NCI-H1417 (cell line): ENCODE measurements at places on chromosomes 6 and 20.

- no peak for DNase-seq
Observed at GRCh38 chr6:44104481-44105021, 22.7 kb downstream of the MRPL14 start.

DNA sequence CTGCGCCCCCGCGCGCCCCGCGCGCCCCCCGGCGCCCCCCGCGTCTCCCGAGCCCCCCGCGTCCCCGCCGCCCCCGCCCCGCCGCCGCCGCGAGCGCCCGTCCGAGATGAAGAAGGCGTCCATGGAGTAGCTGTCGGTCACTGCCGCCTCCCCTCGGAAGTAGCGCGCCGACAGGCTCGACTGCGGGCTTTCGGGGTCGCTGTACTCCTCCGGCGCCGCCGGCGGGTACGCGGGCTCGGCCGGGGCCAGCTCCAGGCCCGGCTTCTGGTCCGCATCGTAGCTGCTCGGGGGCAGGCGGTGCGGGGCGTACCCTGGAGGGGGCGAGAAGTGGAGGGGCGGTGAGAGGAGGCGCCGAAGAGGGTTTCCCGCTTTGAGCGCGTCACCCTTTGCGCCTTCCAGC lies 11.2 kb upstream of the SRXN1 start:
- no peak for DNase-seq

DNA sequence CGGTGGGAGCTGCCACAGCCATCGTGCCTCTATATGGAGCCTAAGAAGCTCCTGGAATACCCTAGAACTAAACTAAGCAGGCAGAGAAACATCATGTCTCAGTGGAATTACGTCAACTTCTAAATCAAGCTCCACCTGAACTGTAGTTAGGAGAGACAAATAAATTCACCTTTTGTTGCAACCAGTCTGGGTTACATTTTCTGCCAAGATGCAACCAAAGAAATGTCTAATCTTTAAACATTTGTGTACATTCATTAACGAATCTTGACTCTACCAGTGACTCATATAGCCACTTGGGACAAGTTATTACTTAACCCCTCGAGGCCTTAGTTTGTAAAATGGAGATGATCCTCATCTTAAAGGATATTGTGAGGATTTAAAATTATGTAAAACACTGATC lies 8.9 kb downstream of the PTPRK start:
- no peak for DNase-seq

GRCh38 chr6:138105880-138106664 lies 1.1 kb downstream of the PERP start:
- DNase-seq = peak; percentile 78

GRCh38 chr6:159095616-159096015 lies 50.8 kb upstream of the TAGAP start:
- DNase-seq = no peak

DNA sequence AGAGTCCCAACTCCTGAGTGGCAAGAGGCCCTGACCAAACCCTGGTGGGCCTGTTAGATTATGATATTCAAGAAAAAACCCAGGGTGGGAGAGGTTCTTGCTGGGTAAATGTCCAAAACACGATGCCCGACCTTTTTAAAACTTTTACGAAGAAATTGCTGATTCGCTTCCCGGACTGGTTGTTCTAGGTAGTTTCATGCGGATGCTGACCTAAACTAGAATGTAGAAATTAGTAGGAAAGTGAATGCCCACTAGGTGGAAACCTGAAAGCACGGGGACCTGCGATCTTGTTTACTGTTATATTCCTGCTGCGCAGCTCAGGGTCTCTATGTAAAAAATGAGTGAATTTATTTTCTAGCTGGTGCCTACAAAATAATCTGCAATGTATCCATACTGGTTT lies 2.3 kb downstream of the RAE1 start:
- DNase-seq = no peak

GRCh38 chr6:437037-437392 lies 45.5 kb downstream of the IRF4 start:
- DNase-seq = no peak

DNA sequence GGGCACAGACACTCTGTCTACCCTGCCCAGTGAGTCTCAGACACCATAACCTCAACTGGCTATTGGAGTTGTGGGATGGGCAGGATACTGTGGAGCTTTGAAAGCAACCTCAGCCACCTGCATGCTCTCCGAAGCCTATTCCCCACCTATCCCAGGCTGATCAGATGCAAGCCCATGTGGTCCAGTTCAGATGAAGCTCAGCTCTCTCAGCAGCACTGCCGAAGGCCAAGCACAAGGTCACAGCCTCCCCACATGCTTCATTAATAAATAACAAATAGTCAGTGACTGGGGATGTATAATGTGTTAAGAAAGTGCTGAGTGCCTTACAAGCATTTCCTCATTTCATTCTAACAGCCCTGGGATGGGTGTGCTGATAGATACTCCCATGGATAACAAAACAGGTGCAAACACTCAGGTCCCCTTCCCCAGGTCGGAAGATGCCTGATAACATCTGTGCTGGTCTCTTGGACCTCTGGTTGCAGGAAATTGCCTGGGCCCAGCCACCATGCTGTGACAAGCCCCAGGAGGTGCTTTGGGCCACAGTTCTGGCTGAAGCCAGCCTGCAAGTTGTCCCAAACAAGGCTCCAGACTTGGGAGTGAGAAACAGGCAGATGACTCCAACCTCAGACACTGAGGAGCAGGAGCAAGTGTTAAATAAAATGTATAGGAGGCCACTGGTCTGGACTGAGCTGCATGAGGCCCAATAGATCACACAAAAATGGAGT lies 3.7 kb downstream of the ACSS1 start:
- no peak for DNase-seq

DNA sequence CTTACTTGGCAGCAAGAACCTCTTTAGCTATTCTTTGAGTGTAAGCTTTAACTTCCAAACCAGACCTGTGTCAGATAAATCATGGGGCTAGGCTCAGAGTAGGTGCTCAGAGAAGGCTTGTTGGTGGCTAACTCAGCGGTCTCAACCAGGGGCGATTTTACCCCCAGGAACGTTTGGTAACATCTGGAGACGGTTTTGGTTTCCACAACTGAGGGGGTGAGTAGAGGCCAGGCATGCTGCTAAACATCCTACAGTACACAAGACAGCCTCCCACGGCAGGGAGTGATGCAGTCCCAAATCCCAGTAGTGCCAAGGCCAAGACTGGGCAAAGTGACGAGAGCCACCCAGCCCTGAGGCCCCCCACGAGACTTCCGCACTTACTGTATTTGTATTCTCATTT lies 59.2 kb downstream of the RAB44 start:
- no peak for DNase-seq

- DNase-seq = no peak
Observed at GRCh38 chr20:35620818-35621559, 5.4 kb downstream of the SPAG4 start.

GRCh38 chr6:85403331-85404015 lies 46.4 kb upstream of the NT5E start:
- DNase-seq = no peak

DNA sequence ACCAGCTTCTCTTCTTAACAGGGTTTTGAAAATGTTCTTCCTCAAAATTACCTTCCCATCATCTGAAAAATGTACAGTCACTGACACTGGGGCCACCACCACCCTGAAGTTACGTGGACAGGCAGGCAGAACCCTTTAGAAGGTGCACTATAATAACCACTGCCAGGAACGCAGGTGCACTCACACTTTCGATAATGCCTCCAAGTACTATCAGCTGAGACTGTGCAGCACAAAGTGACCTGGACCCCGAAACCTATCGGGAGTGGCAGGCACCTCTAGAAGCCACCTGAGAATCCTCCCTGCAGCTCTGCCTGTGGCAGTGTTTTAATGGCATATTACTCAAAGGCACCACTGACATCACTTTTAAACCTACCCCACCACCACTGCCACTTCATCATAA lies 66.4 kb downstream of the TRERF1 start:
- peak; percentile 4 for DNase-seq

DNA sequence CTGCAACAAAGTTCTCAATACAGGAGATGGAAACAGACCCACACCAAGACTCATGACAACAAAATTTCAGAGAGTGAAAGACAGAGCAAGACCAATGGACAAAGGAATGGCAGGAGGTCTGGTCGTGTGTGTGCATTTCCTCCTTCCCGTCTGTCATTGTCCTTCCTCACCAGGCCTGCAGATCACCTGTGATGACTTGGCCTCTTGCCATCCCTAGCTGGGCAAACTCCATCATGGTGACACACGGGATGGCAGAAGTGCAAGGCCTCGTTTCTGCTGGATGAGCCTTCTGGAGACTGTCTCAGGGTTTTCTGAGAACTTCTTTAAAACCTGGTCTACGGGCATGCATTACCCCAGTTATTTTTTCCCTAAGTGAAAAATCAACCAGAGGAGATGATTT lies 49.2 kb downstream of the RPP21 start:
- peak; percentile 70 for DNase-seq

GRCh38 chr20:58991715-58992114 lies 10.7 kb downstream of the NELFCD start:
- no peak for DNase-seq

DNA sequence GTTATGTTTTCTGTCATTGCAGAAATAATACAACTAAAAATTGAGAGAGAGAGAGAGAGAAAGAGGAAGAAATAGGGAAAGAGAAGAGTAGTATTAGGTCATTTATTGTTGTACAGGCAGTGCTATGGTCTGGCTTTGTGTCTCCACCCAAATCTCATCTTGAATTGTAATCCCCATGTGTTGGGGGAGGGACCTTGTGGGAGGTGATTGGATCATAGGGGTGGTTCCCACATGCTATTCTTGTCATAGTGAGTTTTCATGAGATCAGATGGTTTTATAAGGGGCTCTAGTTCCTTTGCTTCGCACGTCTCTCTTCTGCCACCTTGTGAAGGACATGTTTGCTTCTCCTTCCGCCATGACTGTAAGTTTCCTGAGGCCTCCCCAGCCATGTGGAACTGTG lies 677.4 kb upstream of the CHD6 start:
- no peak for DNase-seq

DNA sequence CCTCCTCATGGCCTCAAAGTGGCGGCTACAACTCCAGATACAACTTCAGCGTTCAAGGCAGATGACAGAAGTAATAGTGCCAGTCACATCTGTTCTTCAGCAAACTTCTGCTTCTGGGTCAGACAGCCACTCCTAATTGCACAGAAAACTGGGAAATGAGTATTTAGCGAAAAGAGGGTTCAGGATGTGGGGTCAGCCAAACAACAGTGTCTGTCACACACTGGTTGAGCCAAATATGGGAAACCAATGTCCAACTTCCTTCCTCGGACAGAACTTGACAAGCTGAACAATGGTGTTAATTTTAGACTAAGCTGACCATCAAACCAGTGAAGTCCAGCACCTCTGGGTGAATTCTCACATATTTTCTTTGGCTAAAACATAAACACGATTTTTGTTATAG lies 22.1 kb downstream of the NUDT3 start:
- no peak for DNase-seq

DNA sequence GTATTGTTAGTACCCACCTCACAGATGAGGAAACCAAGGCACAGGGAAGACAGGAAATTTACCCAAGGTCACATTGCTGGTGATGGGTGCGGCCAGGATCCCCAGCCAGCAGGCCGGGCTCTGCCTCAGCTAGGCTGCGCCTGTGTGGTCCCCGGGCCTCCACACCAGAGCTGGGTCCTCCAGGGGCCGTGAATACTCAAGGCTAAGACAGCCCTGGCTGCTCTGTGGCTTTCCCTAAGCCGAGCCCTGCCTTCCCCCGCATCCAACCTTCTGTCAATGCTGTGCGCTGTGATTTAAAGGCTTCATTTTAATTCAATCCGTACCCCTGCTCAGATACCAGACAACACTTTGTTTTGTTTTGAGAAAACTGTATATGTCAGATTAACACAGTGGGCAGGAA lies 246.7 kb downstream of the TTLL2 start:
- no peak for DNase-seq

DNA sequence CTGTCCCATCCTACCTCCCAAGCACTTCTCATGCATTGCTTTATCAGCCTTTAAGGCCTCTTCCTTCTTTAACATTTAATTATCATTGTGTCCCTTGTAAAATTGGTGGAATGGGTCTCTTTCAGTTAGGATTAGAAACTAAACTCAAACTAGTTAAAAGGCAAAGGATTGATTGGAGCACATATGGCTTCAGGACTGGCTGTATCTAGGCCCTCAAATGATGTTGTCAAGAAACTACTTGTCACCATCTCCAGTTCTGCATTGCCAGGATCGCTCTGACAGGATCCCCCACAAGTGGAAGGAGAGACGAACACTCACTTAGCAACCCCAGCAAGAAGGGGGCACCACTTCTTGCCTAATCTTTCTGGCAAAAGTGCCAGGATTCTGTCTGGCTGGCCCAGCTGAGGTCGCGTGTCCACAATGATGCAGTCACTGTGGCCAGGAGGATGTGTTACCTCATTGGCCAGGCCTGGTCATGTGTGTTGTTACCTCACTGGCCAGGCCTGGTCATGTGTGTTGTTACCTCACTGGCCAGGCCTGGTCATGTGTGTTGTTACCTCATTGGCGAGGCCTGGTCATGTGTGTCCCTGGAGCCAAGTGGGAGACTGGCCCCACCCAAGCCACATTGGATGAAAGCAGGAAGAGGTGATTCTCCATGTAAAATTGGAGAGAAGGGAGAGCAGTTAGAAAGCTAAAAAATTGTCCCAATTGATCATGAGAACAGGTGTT lies 5.0 kb downstream of the BANF2 start:
- no peak for DNase-seq

DNA sequence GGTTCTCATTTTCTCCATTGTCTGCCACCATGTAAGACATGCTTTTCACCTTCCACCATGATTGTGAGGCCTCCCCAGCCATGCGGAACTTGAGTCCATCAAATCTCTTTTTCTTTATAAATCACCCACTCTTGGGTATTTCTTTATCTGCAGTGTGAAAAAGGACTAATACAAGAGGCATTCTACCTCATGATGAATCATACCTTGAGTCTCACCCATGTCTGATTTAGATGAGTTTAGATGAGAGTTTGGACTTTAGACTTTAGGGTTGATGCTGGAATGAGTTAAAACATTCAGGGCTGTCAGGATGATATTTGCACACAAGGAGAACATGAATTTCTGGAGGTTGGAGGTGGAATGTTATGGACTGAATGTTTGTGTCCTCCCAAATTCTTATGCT lies 545.6 kb downstream of the C6orf118 start:
- DNase-seq = no peak

GRCh38 chr6:96065213-96065612 lies 49.4 kb downstream of the FUT9 start:
- DNase-seq = no peak

DNA sequence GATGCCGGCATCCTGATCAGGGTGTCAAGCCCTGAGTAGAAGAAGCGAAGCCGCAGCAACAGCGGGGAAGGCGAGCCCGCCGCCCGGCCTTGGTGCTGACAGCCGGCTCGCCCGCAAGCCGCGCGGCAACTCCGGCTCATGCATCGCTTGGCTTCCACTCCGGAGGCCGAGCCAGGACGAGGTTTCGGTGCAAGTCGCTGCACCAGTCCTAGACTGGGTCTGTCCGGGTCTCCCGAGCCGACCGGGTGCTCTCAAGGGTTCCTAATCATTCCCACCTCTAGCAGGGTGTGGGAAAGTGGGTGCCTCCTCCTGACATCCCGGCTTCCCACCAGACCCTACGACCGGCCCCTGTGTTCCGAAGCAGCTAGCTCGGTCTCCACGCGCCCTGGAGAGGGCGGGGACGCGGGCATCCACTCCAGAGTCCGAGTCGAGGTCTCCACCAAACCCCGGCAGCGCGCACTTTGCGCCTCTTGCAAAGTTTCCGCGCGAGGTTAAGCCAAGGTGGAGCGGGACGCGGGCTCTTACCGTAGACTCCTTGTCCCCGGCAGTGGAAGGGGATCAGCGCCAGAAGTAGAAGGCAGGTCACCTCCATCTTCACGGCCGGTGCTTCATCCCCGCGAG lies 1.4 kb downstream of the MDGA1 start:
- peak; percentile 68 for DNase-seq

GRCh38 chr6:154792761-154793160 lies 59.5 kb downstream of the SCAF8 start:
- DNase-seq = no peak

- no peak for DNase-seq
Observed at GRCh38 chr6:163717106-163717764, 302.7 kb downstream of the QKI start.
